ENCODE measurements at places on chromosomes 7 and 10. TPM values are rescaled to one million over a fixed set of nuclear protein-coding genes. Genes with fewer than 3 reads are reported as not detected.

GRCh38 chr7:87596696-87597095 is 4.0 kb downstream of the ABCB1 start:
- peaks cover 22% of the 10 kb centered on the region for H3K27me3 ChIP-seq
- H3K27ac ChIP-seq, result no peak overlapping the region
- no peak for DNase-seq
- peaks cover 31% of the 10 kb centered on the region for H3K4me1 ChIP-seq

DNA sequence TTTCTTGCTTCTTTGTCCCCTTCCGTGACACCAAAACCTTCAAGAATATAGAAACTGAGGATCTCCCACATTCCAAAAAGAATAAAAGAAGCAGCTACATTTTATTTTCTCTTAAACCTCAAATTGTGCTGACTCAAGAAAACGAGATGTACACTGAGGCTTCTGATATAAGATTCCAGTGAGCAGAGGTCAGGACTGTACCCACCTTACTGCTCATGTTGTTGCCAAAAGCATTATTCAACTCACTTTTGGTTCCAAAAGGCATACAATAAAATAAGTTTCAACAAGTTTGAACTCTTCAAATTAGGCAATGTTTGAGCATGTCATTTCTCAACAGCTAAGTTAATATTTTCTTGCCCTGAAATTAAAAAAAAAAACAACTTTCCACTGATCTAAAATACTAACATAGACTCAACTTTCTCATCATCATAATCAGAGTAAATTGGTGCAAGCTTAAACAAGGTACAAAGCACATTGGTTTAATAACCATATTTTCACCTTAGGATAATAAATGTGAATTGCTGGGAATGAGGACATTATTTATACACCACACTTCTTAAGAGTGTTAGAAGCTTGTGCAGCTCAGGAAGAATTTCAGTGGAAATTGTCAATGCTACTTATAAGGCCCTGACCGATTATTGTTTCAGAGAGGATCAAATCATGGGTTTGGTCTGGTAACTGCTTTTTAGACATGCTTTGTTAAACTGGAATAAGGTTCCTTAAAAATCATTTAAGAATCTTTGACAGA is 629.0 kb upstream of the IGFBP3 start:
- H3K27me3 ChIP-seq, result no peaks in the 10 kb centered on the region
- H3K27ac ChIP-seq, result no peak overlapping the region
- no peaks in the 10 kb centered on the region for H3K36me3 ChIP-seq

- no peaks in the 10 kb centered on the region for H3K36me3 ChIP-seq
- H3K27me3 ChIP-seq, result no peaks in the 10 kb centered on the region
- no peak overlapping the region for H3K4me3 ChIP-seq
Observed at GRCh38 chr7:132993377-132994013, 88.4 kb downstream of the CHCHD3 start.

DNA sequence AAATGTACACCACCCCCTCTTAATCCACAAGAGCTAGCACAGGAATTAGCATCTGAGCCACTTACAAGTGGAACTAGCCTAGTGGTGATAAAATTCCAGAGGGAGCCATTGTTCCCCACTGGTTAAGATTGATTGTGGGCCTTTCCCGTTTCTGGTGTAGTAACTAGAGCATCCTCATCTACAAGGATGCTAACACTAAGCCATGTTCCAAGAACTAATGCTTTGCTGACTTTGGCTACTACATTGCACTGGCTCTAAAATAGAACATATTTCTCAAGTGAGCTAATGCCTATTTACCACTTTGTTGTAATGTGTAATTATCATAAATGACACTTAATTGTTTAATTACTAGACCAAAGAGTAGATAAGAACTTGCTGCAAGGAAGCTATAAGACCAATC is 143.7 kb downstream of the FZD1 start:
- H3K27me3 ChIP-seq, result no peaks in the 10 kb centered on the region
- H3K36me3 ChIP-seq, result no peaks in the 10 kb centered on the region

- H3K4me3 ChIP-seq, result no peak overlapping the region
- no peak overlapping the region for H3K27ac ChIP-seq
- H3K4me1 ChIP-seq, result no peaks in the 10 kb centered on the region
- H3K36me3 ChIP-seq, result no peaks in the 10 kb centered on the region
- no peaks in the 10 kb centered on the region for H3K27me3 ChIP-seq
Observed at GRCh38 chr7:137482466-137482865, 138.9 kb upstream of the PTN start.

The EBLN1 gene
- total RNA-seq, result not detected

The LIPM gene
- total RNA-seq, result not detected

The PRTFDC1 gene
- total RNA-seq, result 0.57 TPM

The CFAP69 gene
- not detected for total RNA-seq

The CHAT gene
- total RNA-seq, result 0.54 TPM

The NRP1 gene
- 1.2 TPM for total RNA-seq
